Right atrium auricular region (tissue), 2 donors: ENCODE measurements at places on chromosomes 3 and 15. TPM values are rescaled to one million over a fixed set of nuclear protein-coding genes. Genes with fewer than 3 reads are reported as not detected.

Gene ATP11B
- 36.2 TPM for total RNA-seq

DNA sequence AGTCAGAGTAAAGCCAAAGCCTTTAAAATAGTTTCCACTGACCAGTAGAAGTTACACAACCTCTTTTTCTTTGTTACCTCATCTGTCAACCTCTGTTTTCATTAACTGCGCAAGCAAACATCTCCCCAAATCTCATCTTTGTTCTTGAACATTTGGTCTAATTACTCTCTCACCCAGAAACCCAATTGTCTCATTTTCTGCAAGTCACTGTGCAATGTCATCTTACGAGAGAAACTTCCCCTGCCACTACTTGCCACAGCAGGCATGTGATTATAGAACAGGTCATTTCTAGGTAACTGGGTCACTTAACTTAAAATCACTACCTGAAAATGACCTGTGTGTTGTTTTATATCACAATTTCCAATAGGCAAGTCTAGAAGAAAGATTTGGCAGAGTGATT lies 159.4 kb downstream of the SI start:
- H3K4me3 ChIP-seq: no peak overlapping the region
- H3K27me3 ChIP-seq: no peaks in the 10 kb centered on the region
- no peak overlapping the region for H3K27ac ChIP-seq
- no peaks in the 10 kb centered on the region for H3K4me1 ChIP-seq
- no peaks in the 10 kb centered on the region for H3K36me3 ChIP-seq

DNA sequence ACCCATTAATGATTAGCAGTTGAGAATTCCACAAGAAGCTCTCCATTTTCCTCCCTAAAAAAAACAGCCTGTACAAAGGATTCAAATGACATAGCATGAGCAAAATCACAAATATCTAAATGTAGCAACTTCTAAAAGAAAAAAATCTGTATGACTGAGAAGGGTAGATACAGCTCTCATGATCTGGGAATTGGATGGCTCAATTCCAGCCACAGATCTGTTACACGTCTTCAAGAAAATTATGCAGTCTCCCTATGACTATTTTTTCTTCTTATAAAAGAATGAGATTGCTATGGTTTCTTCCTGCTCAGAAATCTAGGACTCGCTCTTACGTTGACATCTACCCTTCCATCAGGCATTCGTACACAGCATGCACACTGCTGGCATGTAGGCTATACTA lies 71.5 kb downstream of the PLCH1 start:
- no peak overlapping the region for H3K27ac ChIP-seq
- H3K27me3 ChIP-seq: no peaks in the 10 kb centered on the region
- DNase-seq: no peak

DNA sequence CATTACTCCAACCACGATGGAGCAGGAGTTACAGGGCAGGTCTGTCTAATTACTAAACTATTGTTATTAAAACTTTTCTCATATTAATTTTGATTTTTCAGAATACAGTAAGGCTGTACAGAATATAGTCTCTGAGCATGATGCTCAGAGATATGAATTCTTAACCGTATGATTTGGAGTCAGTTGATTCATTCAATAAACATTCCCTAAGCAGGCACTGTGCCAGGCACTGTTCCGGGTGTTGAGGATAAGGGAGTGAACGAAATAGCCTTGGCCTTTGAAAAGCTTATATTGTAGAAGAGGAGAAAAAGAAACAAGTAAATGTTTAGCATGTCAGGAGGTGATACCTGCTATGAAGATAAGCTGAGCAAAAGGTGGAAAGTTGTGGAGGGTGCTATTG lies 187.3 kb downstream of the KCNAB1 start:
- no peaks in the 10 kb centered on the region for H3K36me3 ChIP-seq
- no peak overlapping the region for H3K4me3 ChIP-seq
- H3K27ac ChIP-seq: no peak overlapping the region
- H3K27me3 ChIP-seq: no peaks in the 10 kb centered on the region

DNA sequence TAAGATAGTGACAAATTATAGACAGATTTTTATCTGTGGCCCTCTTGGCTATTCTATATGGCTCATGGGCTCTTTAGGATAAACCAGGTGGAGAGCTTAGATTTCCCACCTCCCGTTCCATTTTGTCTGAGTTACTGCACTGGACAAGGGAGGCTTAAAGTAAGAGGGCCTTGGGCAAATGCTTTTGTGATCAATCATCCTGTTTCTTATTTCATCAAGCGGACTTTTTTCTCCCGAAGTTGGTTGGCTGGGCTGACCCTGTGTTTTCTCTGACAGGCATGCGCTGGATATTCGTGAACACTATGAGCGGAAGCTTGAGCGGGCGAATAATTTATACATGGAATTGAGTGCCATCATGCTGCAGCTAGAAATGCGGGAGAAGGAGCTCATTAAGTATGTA lies 33.4 kb downstream of the TMEM41A start:
- H3K36me3 ChIP-seq: peaks cover 8% of the 10 kb centered on the region
- H3K4me3 ChIP-seq: no peak overlapping the region
- H3K27me3 ChIP-seq: no peaks in the 10 kb centered on the region
- no peak overlapping the region for H3K27ac ChIP-seq

DNA sequence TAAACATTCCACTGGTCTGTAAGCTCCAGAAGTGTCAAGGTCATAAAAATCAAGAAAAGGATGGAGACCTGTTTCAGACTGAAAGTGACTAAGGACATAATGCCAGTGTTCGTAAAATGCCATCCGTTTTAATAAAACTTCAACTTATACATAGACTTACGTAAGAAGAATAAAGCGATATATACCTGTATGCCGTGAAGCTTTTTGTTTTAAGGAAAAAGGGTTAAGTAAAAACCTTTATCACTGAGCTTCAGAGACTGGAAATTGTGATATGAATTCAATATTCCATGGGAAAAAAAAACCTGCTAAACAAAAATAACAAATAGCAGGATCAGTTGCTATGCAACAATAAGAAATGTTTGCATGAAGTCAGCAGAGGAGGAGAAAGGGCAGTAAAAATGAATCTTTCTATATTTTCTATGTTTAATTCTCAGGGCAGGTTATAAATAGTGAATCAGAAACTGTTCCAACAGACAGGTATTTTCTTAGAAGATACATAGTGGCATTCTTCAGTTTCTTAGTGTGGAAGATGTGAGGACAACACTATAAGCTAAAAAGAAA lies 42.5 kb downstream of the CHSY1 start:
- H3K27me3 ChIP-seq: no peaks in the 10 kb centered on the region
- H3K4me3 ChIP-seq: no peak overlapping the region
- peak overlapping the region; percentile 46 for H3K27ac ChIP-seq
- DNase-seq: no peak

- no peak overlapping the region for H3K4me3 ChIP-seq
- H3K27me3 ChIP-seq: no peaks in the 10 kb centered on the region
- no peak overlapping the region for H3K27ac ChIP-seq
- DNase-seq: no peak
- no peaks in the 10 kb centered on the region for H3K36me3 ChIP-seq
Observed at GRCh38 chr3:139523718-139524117, 15.8 kb downstream of the RBP1 start.
